ENCODE measurements at places on chromosomes 7 and 10. TPM values are rescaled to one million over a fixed set of nuclear protein-coding genes. Genes with fewer than 3 reads are reported as not detected.

- no peak overlapping the region for H3K27ac ChIP-seq
- H3K36me3 ChIP-seq, result no peaks in the 10 kb centered on the region
- H3K27me3 ChIP-seq, result no peaks in the 10 kb centered on the region
- DNase-seq, result no peak
- H3K4me3 ChIP-seq, result no peak overlapping the region
- no peaks in the 10 kb centered on the region for H3K4me1 ChIP-seq
Observed at GRCh38 chr7:117445206-117445605, 17.9 kb upstream of the ASZ1 start.

GRCh38 chr10:128007056-128007455, 100.2 kb downstream of the PTPRE start:
- H3K36me3 ChIP-seq, result no peaks in the 10 kb centered on the region
- H3K4me1 ChIP-seq, result peaks cover 3% of the 10 kb centered on the region
- H3K27me3 ChIP-seq, result no peaks in the 10 kb centered on the region

GAD2 gene
- total RNA-seq, result not detected

DNA sequence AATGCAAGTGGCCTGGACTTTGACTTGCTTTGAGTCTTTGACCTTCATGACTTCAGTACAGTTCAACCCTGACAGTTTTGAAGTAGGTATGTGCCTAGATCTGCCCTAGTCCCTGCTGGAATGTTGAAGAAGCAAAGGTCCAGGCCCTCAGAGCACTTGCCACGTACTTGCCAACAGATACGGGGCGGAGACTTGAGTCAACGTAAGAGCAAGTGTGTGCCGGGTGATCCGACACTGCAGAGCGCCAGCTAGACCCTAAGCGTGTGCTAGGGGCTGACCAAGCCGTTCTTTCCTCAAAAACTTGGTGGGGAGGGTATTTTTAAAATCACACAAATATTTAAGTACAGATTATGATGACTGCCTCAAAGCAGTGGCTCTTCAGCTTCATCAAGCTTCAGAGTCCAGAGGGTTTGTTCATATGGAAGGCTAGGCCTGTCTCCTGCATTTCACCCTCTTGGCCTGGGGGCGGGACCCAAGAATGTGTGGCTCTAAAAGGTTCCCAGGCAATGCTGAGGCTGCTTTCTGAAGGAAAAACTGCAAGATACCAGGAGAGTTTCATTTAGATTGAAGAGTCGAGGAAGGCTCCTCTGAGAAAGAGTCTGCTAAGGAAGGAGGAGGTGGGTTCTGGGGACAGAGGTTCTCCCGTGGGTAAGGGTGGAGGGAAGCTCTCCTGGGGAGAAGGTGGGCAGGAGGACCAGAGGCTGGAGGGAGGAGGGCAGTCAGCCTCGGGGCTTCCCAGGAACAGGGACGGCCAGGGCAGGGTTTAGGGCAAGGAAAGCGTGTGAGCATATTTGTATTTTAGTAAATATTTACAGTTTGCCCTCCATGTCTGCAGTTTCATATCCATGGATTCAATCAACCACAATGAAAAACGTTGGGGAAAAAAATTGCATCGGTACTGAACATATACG, 160.3 kb downstream of the EGFR start:
- H3K27me3 ChIP-seq, result no peaks in the 10 kb centered on the region
- DNase-seq, result no peak
- no peak overlapping the region for H3K4me3 ChIP-seq
- H3K4me1 ChIP-seq, result peaks cover 6% of the 10 kb centered on the region
- no peaks in the 10 kb centered on the region for H3K36me3 ChIP-seq

GIMAP1 gene
- 0.40 TPM for total RNA-seq

GRCh38 chr10:91589015-91589657, 43.7 kb downstream of the PPP1R3C start:
- no peaks in the 10 kb centered on the region for H3K36me3 ChIP-seq
- no peak overlapping the region for H3K4me3 ChIP-seq
- H3K27me3 ChIP-seq, result peaks cover 17% of the 10 kb centered on the region
- no peak for DNase-seq
- H3K4me1 ChIP-seq, result peaks cover 25% of the 10 kb centered on the region

SPDYE17 gene
- not detected for total RNA-seq

AQP1 gene
- 98.3 TPM for total RNA-seq

GRCh38 chr10:7184660-7185366, 226.0 kb downstream of the SFMBT2 start:
- peaks cover 3% of the 10 kb centered on the region for H3K4me1 ChIP-seq
- no peak overlapping the region for H3K4me3 ChIP-seq

TMEM229A gene
- not detected for total RNA-seq

CTBP2 gene
- 97.8 TPM for total RNA-seq

HSPB1 gene
- 387 TPM for total RNA-seq

DNA sequence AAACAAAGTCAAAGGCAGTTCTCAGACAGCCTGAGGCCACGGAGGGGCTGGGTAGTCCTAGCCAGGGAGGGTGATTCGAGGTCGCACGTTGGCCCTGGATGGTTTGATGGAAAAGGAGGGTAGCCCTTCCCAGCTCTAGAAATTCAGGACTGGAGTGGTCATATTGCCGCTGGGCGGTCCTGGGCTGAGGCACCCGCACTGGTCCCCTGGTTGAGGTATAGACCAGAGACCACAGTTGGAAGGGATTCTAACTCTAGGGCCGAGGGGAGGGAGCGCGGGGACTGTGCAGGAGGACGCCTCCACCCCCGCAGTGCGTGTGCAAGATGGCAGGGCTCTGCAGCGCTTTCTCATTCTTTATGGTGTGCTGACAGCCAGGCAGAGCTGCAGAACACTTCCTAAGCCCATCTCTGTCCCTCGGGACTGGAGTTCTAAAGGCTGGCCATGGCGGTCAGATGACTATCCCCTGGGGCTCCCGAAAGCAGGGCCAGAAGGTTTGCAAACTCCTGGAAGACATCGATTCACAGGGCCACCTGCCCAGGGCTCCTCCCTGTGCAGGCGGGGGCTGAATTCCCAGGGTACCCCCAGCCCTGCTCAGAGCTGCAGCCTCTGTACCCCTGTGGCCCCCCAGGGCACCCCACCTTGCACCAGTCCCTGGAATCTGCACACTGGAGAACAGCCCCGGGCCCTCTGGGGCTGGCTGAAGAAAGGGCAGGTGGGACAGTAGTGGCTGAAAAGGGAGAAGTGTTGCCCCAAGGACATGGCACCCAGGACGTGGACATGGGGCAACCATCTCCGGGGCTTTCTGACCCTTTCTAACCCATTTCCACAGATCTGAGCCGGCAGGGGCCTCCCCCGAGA, 51.0 kb upstream of the ELN start:
- no peak overlapping the region for H3K4me3 ChIP-seq
- DNase-seq, result no peak
- peaks cover 19% of the 10 kb centered on the region for H3K4me1 ChIP-seq
- no peaks in the 10 kb centered on the region for H3K27me3 ChIP-seq
- no peaks in the 10 kb centered on the region for H3K36me3 ChIP-seq

FAM24B gene
- total RNA-seq, result 4.9 TPM

SEMA4G gene
- total RNA-seq, result 133 TPM

CUL2 gene
- 8.2 TPM for total RNA-seq

GRCh38 chr7:93242106-93242505, 9.9 kb downstream of the VPS50 start:
- H3K4me1 ChIP-seq, result peaks cover 8% of the 10 kb centered on the region
- DNase-seq, result no peak
- H3K27ac ChIP-seq, result no peak overlapping the region
- H3K27me3 ChIP-seq, result no peaks in the 10 kb centered on the region
- no peak overlapping the region for H3K4me3 ChIP-seq

- no peak overlapping the region for H3K4me3 ChIP-seq
- no peaks in the 10 kb centered on the region for H3K36me3 ChIP-seq
- peaks cover 11% of the 10 kb centered on the region for H3K4me1 ChIP-seq
Observed at GRCh38 chr7:1290679-1291356, 58.1 kb downstream of the UNCX start.

DNA sequence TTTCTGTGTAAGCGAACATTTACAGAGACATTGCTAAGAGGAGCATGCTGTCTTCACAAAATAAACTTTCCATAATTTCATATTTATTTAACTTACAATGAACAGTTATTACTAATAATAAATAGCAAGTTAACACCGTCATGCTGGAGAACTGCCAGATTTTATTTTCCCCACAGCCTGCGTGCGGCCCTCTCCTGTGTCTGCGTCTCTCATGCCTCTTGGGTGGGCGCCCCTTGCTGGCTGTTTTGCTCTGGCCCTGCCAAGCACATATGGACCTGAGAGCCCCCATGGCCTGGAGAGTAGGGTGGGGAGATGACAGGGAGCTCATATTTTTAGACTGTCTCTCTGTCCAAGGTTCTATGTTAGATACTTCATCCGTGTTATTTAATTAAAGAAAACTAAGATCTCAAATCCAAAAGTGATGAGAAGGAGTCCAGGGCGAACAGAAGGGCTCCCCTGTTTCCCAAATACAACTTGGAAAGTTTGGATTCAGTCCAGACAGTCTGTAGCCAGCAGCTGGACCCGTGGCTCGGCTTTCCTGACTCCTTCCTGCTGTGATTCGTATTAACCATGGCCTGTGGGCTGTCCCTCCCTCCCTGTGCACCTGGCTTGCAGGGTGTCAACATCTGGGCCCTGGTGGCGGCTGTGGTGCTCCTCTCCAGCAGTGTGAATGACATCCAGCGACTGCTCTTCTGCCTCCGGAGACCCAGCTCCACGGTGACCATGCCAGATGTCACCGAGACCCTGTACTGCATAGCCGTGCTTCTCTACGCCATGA, 20.5 kb downstream of the FBH1 start:
- no peaks in the 10 kb centered on the region for H3K27me3 ChIP-seq
- H3K27ac ChIP-seq, result peak overlapping the region; percentile 29
- no peaks in the 10 kb centered on the region for H3K4me1 ChIP-seq
- H3K36me3 ChIP-seq, result peaks cover 66% of the 10 kb centered on the region

- no peak for DNase-seq
- no peak overlapping the region for H3K27ac ChIP-seq
- H3K4me1 ChIP-seq, result no peaks in the 10 kb centered on the region
- no peaks in the 10 kb centered on the region for H3K36me3 ChIP-seq
- H3K4me3 ChIP-seq, result no peak overlapping the region
Observed at GRCh38 chr10:124349996-124350280, 68.8 kb downstream of the OAT start.

GRCh38 chr7:94250987-94251386, 143.7 kb upstream of the COL1A2 start:
- no peak for DNase-seq
- no peak overlapping the region for H3K27ac ChIP-seq
- no peak overlapping the region for H3K4me3 ChIP-seq
- H3K27me3 ChIP-seq, result no peaks in the 10 kb centered on the region
- no peaks in the 10 kb centered on the region for H3K4me1 ChIP-seq

ZNF727 gene
- 0.79 TPM for total RNA-seq

TRIL gene
- total RNA-seq, result 1.2 TPM

DNA sequence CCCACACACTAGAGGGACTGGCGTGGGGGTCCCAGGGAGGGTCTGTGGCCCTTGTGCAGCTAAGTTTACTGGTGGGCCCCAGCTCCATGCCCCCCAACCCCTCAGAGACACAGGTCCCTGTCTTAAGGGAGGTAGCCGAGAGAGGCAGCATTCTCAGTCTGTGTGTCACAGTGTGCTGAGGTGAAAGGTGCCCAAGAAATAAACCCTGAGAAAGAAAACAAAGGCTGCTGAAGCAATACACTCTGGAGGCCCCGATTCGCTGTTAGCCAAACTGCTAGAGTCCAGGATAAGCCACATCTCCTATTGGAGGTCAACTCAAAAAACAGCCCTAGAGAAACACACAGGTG, 28.6 kb upstream of the NDST2 start:
- no peak for DNase-seq
- peaks cover 43% of the 10 kb centered on the region for H3K36me3 ChIP-seq
- peaks cover 3% of the 10 kb centered on the region for H3K4me1 ChIP-seq
- no peak overlapping the region for H3K27ac ChIP-seq
- no peaks in the 10 kb centered on the region for H3K27me3 ChIP-seq

DNA sequence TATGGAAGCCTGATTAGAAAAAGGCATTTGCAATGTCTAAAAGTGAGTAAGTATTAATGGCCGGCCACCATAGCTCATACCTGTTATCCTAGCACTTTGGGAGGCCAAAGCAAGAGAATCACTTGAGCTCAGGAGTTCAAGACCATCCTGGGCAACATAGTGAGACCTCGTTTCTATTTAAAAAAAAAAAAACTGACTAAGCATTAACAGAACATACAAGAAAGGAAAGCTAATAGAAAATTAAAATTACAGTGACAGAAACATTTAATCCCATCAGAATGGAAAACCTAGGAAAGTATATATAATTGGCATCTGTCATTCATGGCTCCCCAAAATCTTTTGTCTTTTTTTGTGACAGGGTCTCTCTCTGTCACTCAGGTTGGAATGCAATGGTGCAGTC, 55.9 kb downstream of the AOC1 start:
- no peak overlapping the region for H3K4me3 ChIP-seq
- no peaks in the 10 kb centered on the region for H3K36me3 ChIP-seq
- H3K27me3 ChIP-seq, result peaks cover 3% of the 10 kb centered on the region
- H3K4me1 ChIP-seq, result peaks cover 12% of the 10 kb centered on the region
- no peak overlapping the region for H3K27ac ChIP-seq

DNA sequence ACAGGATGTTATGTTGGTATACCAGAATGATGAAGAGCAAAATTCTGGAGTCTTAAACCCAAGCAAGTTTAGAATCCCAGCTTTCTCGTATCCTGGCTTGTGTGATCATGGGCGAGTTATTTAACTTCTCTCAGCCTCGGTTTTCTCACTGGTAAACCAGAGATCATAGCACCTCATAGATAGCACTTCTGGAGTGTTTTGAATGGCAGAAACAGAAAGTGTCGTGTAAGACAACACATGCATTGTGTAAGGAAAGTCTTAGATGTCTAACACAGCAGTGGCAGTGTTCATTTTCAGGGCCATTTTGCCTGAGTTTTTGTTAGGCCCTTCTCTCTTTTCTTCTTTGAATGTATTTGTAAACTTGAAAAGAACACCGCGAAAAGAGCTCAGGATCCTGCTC, 465.1 kb downstream of the AUTS2 start:
- H3K27ac ChIP-seq, result no peak overlapping the region
- no peaks in the 10 kb centered on the region for H3K36me3 ChIP-seq
- H3K4me3 ChIP-seq, result no peak overlapping the region
- no peaks in the 10 kb centered on the region for H3K4me1 ChIP-seq
- no peak for DNase-seq

DNA sequence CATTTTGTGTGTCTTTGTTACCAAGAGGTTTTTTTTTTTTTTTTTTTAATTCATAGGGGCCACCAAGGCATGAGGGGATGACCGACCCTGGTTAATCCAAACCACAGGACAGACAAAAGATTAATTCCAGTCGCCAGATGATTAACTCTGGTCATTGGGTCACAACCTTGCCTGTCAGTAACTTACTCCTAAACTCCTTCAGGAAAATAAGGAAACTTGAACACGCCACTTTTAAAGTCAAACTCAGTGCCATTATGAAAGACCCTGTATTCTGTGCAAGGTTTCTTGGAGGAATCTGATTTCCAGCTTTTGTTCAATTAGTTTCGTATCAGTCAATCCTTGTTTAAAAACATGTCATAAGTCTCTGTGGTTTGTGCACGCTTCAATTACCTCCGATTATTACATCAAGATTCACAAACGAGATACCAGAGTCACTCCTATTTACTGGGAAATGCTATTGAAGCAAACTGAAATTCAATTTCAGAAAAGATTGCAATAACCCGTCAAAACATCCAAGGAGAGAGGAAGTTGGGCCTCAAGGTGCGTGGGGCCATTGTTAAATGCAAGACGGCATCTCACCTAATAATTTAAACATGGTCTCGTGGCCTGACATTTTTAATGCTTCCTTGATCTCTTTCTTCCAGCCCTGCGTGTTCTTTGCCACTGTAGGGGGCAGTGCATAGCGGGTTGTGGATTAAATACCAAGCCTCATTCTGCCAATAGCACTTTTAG, 44.0 kb downstream of the NRP1 start:
- H3K4me1 ChIP-seq, result no peaks in the 10 kb centered on the region
- H3K4me3 ChIP-seq, result no peak overlapping the region
- DNase-seq, result no peak
- no peak overlapping the region for H3K27ac ChIP-seq

GRID1 gene
- total RNA-seq, result 1.9 TPM
